Mesothelial cell of epicardium (in vitro differentiated cells): ENCODE measurements at places on chromosomes 13 and 19.

- H3K27me3 ChIP-seq, result no peaks in the 10 kb centered on the region
- H3K4me1 ChIP-seq, result peaks cover 20% of the 10 kb centered on the region
- H3K36me3 ChIP-seq, result no peaks in the 10 kb centered on the region
- H3K4me3 ChIP-seq, result no peak overlapping the region
Measured at GRCh38 chr13:46544208-46544607, 8.8 kb upstream of the LRCH1 start.

GRCh38 chr19:21432590-21432989 lies 35.7 kb downstream of the ZNF493 start:
- DNase-seq, result no peak
- H3K4me1 ChIP-seq, result no peaks in the 10 kb centered on the region
- peaks cover 5% of the 10 kb centered on the region for H3K36me3 ChIP-seq
- no peak overlapping the region for H3K27ac ChIP-seq
- H3K4me3 ChIP-seq, result no peak overlapping the region

GRCh38 chr19:6199240-6199994 lies 64.0 kb downstream of the ACSBG2 start:
- H3K4me3 ChIP-seq, result peak overlapping the region; percentile 95
- no peaks in the 10 kb centered on the region for H3K27me3 ChIP-seq
- H3K27ac ChIP-seq, result peak overlapping the region; percentile 81
- peaks cover 23% of the 10 kb centered on the region for H3K36me3 ChIP-seq
- peaks cover 22% of the 10 kb centered on the region for H3K4me1 ChIP-seq

- no peaks in the 10 kb centered on the region for H3K36me3 ChIP-seq
- DNase-seq, result no peak
- H3K27me3 ChIP-seq, result peaks cover 17% of the 10 kb centered on the region
- H3K4me1 ChIP-seq, result no peaks in the 10 kb centered on the region
- no peak overlapping the region for H3K27ac ChIP-seq
Measured at GRCh38 chr13:45064889-45065288, 55.4 kb upstream of the GTF2F2 start.

GRCh38 chr13:90947976-90948375 lies 399.5 kb upstream of the MIR17HG start:
- H3K4me3 ChIP-seq, result no peak overlapping the region
- no peak for DNase-seq
- no peaks in the 10 kb centered on the region for H3K36me3 ChIP-seq

DNA sequence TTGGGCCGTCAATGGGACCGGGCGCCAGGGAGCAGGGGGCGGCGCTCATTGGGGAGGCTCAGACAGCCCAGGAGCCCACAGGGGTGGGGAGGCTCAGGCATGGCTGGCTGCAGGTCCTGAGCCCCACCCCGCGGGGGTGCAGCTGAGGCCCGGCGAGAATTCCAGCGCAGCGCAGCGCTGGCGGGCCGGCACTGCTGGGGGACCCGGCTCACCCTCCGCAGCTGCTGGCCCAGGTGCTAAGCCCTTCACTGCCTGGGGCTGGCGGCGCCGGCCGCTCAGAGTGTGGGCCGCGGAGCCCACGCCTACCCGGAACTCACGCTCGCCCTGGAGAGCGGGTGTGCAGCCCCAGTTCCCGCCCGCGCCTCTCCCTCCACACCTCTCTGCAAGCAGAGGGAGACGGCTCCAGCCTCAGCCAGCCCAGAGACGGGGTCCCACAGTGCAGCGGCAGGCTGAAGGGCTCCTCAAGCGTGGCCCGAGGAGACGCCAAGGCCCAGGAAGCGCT lies 1227.4 kb downstream of the PCDH17 start:
- H3K27me3 ChIP-seq, result no peaks in the 10 kb centered on the region
- no peak overlapping the region for H3K27ac ChIP-seq
- H3K4me3 ChIP-seq, result no peak overlapping the region

DNA sequence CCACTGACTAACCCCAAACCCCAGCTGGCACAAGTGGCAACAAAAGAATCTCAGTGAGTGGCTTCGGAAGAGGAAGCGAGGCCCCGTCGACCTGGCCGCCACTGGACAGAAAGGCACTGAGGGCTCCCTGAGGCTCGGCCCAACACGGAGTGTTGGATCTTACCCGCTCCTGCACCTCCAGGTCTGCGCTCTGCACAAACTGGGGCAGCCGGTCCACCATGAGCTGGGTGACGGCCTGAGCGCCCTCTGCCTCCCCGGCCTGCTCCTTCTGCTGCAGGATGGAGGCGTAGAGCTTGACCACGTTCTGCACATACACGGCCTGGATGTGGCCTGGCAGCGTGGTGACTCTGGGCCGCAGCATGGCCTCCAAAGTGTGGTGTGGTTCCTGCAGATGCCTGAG lies 21.7 kb downstream of the IZUMO4 start:
- no peaks in the 10 kb centered on the region for H3K4me1 ChIP-seq
- H3K27ac ChIP-seq, result no peak overlapping the region
- peaks cover 35% of the 10 kb centered on the region for H3K36me3 ChIP-seq
- H3K4me3 ChIP-seq, result no peak overlapping the region
- no peak for DNase-seq
- H3K27me3 ChIP-seq, result no peaks in the 10 kb centered on the region
